Hypothalamus (tissue), 51 donors: ENCODE measurements at places on chromosomes 1 and 21.

DNA sequence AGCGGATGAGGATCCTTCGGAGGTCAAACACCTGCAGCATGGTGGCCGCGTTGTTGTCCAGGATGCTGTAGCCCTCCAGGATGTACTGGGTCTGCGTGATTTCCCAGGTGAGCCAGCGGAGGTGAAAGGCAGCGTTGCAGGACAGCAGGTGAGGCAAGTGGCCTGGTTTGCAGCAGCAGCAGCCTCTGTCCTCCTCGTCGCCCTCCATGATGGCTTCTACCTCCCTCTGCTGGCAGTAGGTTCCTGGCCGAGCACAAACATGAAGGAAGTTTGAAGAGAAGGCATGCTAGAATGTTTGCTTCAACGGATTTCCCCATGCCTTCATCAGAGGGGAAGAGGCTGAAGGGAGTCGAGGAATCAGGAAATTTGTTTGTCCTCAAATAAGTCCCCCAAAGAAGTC is 74.7 kb downstream of the NTPCR start:
- no peak for DNase-seq

DNA sequence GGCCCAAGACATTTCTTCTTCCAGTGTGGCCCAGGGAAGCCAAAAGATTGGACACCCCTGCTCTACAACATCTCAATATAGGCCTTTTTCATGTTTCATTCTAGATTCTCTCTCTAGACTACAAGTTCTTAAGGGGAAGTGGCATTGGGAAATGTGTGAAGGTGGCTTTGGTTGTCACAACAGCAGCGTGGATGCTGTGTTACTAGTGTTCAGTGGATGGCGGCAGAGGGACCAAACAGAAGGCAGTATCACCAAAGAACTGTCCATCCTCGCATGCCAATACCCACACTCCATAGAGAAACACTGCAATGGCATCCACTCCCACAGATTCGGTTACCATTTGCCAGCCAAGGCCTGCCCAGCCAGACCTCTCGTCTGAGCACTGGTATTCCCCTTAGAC is 24.3 kb upstream of the IFNAR2 start:
- DNase-seq = no peak

DNA sequence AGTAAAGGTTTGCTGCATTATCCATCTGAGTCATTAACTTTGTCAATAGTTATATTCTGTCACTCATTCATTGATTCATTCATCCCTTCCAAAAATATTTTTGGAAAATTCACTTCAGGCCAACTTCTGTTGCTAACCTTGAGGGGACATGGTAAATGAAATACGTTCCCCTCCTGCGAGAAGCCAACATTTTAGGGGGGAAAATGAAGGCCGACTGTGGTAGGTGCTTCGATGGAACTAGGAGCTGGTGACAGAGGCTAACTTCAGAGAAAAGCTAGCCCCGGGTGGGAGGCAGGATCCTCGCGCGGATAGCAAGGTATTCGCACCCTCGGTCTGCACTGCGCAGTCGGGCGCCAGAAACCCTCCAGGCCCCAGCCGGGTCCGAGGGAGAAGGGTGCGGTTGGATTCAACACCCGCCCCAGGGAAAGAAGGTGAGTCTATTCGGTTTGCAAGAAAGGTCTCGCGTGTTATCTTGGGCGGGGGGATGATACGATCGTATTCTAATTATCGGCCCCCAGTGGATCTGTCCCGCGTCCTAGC is 646 bp upstream of the RRP15 start:
- no peak for DNase-seq

- no peak for DNase-seq
Observed at GRCh38 chr21:41662161-41662560, 104.7 kb downstream of the RIPK4 start.

GRCh38 chr1:226870401-226871279 is at the start of gene PSEN2:
Gene PSEN2, plus strand, starts transcription at chr1:226870616. Its CDS starts 11,292 bp downstream, at chr1:226881908.
- no peak for DNase-seq
